Activated CD8-positive, alpha-beta memory T cell treated with anti-CD3 and anti-CD28 coated beads for 1 hour (primary cell): ENCODE measurements at places on chromosomes 4 and X.

- DNase-seq, result no peak
Measured at GRCh38 chrX:106168107-106168506, at the start of gene PWWP3B. TSS of gene PWWP3B (plus strand) at chrX:106168305. CDS start at chrX:106205433, 37,128 bp downstream.

GRCh38 chr4:188403272-188403671 is 264.0 kb downstream of the TRIML1 start:
- DNase-seq, result no peak

GRCh38 chrX:16022580-16023200 is 100.7 kb upstream of the GRPR start:
- DNase-seq, result no peak

DNA sequence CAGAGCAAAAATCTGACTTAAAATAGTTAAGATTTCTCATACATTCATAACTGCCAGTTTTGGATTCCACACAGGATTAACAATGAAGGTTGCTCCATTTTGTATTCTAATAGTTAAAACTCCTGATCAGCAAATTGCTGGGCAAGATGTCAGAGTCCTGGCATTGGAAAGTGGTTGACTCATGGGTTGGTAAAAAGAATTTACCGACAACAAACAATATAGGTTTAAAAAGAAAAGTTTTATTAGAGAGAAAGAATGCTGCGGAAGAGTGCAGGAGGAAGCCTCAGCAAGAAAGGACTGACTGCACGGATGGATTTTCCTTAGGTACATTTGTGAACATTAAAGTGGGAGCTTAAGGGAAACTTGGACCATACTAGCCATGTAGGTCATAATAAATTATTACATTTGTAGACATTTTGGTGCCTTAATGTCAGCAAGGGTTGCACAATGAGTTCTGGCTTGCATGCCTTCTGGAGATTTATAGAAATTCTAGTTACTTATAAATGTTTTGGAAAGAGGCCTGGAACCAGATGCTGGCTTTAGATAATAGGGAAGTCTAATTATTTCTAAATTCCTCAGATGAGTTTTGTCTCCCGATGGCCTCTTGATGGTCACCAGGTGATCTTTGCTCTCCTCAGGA is 25.4 kb upstream of the IL2 start:
- no peak for DNase-seq

GRCh38 chrX:47247999-47248320 is 15.2 kb downstream of the USP11 start:
- no peak for DNase-seq

GRCh38 chrX:17860179-17860780 is 818 bp downstream of the RAI2 start:
- DNase-seq, result no peak

DNA sequence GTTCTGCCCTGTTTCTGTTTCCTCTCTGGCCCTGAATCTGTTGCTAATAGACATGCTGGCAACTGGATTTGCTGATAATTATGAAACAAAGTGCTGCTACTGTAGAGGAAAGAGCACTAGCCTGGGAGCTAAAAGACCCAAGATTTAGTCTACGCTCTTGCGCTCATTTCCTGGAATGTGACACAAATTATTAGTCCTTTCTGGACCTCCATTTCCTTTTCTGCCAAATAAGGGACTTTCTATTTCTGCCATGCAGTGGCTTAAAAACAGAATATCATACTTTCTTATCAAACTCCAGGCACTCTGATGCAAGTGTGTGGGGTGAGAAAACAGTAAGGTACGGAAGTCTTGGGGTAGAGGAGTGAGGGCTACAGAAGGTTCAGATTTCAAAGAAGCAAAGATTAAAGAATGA is 48.3 kb upstream of the GPR174 start:
- no peak for DNase-seq

GRCh38 chrX:63250253-63250868 is 100.8 kb downstream of the SPIN4 start:
- no peak for DNase-seq

DNA sequence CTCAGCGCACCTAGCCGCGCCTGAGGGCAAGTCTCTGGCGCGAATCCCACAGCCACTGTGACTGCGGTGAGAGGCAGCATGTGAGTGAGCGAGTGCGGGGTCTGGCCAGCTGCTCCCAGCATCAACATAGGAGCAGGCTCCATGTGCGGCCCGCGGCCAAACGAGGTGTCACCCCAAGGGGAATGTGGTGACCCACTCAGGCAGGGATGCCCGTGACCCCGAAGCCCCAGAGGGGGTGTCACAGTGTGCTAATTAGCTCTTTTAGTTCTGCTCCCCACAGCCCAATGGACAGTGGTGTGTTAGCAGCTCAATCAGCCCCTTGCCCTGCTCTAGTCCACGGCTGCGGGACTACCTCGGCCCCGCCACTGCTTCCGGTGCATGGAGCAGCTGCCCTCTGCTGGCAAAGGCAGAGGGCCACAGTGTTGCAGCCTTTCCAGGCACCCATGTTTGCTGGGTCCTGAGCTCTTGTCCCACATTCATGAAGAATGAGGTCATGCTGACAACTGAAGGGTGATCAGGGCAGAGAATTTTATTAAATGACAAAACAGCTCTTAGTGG is 61.4 kb downstream of the AGA start:
- no peak for DNase-seq

DNA sequence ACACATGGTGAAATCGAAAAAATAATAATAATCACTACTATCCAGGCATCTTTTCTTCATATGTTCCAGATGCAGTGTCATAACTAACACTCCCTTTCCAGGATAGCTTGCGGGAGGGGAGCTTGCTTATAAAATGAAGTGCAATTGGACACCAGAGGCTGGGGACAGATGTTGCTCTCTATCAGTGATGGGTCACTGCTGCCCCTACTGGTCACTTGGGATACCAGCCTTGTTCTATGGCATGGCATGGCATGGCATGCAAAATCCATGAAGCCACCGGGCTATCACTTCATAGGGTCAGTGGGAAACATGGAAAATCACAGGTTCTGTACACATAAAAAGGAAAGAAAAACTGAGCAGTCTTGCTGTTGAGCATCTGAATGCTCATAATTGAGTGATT is 168.1 kb downstream of the GLRA2 start:
- DNase-seq, result no peak
